ENCODE measurements at places on chromosomes 3 and 15.

- no peak for DNase-seq
These were observed 36.5 kb downstream of the DZIP1L start for GRCh38 chr3:138078901-138079344.

DNA sequence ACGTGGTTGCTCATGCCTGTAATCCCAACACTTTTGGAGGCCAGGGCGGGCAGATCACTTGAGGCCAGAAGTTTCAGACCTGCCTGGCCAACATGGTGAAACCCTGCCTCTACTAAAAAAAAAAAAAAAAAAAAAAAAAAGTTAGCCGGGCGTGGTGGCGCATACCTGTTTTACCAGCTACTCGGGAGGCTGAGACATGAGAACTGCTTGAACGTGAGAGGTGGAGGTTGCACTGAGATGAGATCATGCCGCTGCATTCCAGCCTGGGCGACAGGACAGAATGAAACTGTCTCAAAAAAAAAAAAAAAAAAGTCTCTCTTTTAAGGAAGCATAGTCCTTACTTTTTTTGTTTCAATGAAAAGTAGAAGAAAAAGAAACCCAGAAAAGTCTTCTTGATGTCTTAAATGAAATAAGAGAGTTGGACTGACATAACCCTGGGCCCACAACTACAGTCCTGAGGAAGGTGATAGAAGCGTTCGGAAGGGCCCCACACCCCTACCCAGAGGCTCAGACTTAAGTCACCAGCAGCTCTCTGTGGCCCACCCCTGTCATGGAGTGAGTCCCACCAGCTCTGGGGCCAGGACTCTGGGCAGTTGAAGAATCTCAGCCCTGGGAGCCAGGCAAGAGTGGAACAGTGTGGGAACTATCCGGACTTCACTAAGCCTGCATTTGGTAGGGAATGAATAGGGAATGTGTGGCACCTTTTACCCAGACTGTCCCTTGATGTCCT lies 2.6 kb downstream of the NME9 start:
- no peak for DNase-seq

GRCh38 chr3:21330293-21330692 lies 420.7 kb downstream of the ZNF385D start:
- no peak for DNase-seq

GRCh38 chr3:178184833-178185232 lies 351.4 kb upstream of the KCNMB2 start:
- peak; percentile 36 for DNase-seq

GRCh38 chr15:49423901-49424550 lies 984 bp downstream of the FGF7 start:
- no peak for DNase-seq

DNA sequence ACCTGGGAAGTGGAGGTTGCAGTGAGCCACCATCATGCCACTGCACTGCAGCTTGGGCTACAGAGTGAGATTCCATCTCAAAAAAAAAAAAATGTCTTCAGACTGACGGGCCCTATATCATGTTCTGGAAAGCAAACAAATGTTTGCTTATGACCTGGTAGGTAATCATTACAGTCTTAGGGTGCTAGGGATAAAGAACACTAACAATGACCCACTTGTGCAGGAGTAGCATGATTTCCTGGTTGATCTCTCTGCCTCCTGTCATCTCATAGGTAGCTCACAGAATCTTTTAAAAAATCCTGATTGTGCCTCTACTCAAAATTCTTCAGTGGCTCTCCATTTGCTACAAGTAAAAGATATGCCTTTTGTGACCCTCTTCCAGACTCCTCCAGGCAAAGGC lies 74.5 kb upstream of the TSPAN3 start:
- DNase-seq: no peak

DNA sequence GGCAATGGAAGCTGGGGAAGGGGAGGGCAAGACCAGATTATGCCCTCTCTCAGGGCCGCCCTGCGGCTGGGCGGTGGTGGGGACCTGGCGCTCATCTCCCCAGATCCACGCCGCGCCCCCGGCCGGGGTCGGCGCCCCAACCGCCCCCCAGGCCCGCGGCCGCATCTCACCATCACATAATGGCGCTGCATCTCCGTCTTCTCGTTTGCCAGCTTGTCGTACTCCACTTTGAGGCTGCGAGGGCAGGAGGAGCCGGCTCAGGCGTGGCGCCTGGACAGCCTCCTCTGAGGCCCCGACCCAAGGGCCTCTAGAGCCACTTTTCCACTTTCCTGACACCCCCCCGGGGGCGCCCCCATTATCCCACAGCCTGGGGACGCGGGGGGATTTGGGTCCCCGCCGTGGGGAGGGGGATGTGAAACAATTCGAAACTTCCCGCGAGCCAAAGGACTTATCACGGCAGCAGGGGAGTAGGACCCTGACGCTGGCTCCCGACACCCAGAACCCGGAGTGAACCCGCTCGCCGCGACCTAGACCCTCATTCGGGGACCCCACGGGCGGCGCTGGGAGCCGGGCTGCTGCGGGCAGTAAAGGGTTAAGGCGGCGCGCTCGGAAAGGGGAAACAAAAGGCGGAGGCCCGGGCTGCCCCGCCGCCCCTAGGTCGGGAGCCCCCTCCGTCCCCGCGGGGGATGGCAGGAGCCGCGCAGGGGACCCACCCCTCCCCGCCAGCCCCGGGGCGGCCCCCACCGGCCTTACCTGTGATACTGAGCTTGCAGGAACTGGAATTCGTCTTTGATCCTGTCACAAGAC lies 2.1 kb downstream of the TLE3 start:
- DNase-seq: no peak

DNA sequence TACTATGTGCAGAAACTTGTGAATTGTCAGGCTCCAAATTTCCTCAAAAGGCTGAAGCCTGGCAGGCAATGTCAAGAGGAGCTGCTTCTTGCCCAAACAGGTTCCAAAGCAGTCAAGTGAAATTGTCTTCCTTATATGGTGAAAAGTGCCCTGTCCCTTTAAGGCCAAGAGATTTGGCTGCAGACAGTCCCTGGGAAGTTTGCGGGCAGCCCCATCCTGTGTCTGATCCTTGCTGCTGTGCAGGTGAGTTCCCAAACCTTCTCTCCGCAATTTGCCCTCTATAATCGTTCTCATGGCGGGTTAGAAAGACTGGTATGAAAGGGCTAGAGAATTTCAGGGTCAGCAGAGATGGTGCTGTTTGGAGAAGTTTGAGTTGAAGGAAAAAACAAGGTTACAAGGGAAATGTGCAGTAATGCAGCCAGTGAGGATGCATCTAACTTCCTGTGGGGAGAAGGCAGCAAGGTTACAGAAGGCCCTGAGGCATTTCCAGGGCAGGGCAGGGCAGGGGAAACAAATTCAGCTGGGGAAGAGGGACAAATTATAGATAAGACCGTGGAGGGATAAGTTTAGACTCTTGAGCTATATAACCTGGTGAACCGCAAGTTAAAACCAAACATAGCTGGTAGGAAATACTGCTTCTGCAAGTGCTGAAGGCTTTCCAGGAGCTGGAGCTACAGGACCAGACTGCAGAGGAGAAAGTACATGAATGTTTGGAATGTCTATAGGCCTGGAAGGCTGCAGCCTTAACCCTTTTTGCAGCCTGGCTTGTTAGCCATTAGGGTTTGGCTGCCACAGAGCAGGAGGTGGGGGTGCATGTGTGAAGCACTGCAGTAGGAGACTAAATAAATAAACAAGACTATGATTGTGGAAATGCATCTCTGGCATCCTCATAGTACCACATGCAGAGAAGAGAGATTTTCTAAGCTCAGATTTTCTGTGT lies 256.2 kb upstream of the IL12A start:
- no peak for DNase-seq

GRCh38 chr15:37940876-37941275 lies 6.4 kb downstream of the TMCO5A start:
- DNase-seq: no peak

- DNase-seq: no peak
These were observed 169.3 kb downstream of the ADAMTS17 start for GRCh38 chr15:100172356-100173024.

DNA sequence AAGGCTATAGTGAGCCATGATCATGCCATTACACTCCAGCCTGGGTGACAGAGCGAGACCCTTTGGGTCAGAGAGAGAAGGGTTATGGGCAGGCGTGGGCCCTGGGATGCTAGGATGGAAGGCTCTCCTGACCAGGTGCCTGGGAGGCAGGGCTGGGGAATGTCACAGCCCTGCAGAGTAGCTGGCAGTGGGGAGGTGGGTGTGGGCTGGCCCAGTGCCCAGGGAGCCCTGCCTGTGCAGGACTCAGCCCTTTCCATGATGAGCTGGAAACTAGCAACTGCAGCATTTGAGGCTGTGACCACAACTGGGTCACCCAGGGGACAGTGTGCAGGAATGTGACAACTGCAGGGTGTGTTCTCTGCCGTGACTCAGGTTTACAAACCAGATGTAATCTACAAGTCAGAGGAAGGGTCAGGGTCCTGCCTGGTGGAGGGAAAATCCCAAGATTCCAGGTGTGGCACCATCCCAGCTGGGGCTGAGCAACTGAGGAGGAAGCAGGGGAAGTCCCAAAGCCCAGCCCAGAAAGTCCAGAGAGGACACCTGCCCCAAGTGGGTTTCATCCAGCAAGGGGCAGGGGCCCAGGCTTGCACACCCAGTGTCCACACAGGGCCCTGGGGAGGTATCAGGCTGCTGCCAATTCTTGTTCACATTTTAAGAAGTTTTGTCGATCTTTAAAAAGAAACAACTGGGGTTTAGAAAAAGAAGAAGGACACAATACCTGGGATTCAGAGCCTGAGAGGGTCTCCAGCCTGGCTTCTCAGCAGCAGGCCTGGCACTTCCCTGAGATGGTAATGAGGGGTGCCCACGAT lies 45.5 kb downstream of the SLC28A1 start:
- DNase-seq: no peak

GRCh38 chr3:123807820-123808219 lies 76.3 kb downstream of the MYLK start:
- no peak for DNase-seq

DNA sequence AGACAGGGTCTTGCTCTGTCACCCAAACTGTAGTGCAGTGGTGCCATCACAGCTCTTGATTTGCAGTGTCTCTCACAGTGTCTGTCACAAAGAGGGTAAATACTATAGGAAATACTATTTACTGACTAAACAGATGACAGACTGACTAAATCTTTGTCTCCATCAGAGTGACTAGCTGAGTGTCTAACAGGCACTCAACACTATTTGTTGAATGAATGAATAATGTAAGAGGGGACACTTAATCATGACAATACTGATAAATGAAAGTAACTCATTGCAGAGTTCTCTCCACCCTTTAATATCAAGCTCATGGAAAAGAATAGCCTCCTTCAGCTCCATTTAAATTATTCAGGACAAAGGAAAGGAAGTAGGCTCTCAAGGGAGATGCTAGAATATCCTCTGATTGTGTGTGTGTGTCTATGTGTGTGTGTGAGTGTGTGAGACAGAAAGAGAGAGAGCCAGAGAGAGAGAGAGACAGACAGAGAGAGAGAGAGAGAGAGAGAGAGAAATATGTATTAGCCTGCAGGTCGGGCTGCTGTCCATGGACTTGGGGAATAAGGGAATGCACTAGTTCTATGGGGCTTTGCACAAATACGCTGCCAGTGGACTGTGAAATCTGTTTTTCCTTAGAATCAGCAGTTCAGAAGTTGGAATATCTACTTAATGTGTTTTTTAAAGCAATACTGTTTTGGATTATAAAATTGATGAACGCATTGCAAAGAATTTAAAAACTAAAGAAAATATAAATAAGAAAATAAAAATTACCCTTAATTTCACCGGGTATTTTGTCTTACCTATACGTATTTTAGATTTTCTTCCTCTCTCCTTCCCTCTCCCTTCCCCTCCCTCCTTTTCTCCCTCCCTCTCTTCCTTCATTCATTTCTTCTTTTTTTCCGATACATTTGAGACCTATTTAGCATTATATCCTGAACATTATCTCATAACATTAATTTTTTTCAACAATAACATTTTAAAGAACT lies 132.9 kb upstream of the LRIG1 start:
- peak; percentile 77 for DNase-seq

DNA sequence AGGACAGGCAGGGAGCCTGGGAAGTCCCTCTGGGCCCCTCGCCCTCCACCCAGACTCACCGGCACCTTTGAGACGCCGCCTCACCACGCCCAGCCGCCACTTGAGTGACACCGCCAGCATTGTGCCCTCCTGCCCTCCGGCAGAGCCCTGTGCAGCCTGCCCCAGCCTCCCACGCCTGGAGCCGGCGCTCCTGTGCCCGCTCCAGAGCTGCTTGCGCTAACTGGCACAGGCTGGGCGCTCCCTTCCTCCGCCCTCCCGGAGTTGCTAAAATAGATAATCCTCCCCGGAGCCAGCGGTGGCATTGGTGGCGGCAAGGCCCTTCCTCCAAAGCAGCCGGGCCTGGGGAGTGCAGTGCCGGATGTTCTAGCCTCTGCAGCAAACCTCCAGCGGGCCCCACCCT lies 15.7 kb upstream of the GRIP2 start:
- DNase-seq: no peak

DNA sequence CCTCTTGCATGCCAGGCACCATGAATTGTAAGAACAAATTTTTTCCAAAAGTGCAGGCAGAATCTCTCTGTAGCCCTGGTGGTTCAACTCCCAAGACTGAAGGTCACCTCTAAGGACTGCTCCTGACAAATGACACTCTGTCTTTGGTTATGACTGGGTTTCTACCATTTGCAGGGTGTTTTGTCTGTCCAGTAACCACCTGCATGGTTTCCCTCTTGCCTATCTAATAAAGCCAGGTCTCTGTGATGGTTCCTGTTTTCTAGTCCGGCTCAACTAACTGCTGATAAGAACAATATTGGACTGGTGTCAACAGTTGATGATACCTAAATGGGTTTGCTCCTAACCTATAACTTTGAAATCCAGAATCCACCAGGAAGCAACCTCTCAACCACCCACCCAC lies 43.7 kb downstream of the ATP8B4 start:
- DNase-seq: no peak

DNA sequence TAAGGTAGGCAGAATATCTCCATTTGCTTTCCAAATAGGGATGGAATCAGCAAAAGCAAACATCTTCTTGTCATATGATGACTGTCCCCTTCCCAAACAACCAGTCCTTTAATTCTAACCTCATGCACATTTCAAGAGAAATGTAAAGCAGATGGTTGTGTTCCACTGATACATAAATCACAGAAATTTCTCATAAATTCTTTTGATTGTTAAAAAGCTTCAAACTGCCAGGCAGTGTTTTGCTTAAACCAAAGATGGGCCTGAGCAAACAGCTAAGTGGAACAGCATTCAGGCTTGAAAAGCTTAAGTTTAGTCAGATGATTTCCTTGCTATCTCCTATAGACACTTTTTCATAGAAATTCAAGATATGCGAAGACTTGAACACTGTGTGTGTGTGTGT lies 74.3 kb upstream of the SOX2 start:
- DNase-seq: no peak

- no peak for DNase-seq
These were observed 11.4 kb upstream of the C3orf22 start for GRCh38 chr3:126570103-126570541.
